SK-N-DZ (cell line): ENCODE measurements at places on chromosomes 7 and 10.

DNA sequence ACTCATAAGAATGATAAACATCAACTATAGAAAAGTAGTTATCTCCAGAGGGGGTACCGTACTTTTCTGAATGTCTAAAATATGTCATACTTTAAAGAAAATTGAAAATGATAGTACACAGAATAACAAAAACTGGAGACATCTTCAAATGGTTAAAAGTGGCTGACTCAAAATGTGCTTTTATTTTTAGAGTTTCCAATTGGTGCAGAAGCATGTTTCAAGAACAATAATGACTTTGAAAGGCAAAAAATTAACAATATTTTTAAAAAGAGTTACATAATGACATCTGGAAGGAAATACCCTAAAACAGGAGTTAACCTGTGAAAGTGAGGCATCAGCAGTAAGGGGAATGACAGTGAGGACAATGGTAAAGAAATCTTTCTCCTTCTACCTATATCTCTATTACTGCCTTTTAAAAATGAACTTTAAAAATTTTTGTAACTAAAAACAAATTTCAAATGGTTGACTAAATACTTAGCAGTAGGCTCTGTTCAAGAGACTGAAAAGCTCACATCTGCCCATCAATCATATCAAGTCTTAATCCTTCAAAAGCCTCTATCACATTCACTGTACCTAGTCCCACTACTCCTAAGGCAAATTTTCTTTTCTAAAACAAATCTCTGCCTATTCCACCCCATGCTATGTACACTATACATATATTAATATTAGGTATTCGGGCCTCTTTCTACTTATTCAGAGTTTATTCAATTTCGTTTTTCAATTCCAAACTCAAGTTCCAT lies 3.0 kb downstream of the ASZ1 start:
- DNase-seq, result no peak

DNA sequence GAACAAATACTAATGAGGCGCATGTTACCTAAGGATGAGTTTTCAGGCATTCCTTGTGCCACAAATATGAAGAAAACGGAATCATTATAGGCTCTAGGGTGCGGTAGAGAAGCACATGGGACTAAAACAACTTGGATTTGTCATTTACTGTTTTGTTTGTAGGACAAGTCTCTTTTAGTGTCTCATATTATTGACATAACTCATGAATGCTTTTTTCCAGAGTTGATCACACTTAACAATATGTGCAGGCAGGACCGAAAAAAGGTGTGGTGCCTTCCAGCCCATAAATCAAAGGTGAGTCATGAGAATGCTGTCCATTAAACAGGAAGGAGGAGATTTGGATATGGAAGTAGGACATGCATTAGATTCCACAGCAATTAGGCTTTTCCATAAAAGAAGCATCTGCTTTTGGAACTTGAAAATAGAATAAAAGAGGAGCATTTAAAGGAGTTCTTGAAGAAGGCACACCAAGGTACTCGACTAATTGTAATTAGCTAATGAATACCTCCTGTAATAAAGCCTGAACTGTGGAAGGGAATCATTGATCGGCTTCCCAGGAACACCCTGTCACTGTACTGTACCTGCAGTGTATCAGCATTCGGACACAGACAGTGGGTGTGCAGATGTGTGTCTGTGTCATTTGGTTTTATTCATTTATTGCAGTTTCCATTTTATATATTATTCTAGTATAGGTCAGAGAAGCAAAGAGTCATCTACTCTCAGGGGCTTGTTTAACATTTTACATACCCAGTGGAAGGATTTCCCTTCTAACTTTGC lies 119.7 kb upstream of the KLF14 start:
- DNase-seq, result no peak

DNA sequence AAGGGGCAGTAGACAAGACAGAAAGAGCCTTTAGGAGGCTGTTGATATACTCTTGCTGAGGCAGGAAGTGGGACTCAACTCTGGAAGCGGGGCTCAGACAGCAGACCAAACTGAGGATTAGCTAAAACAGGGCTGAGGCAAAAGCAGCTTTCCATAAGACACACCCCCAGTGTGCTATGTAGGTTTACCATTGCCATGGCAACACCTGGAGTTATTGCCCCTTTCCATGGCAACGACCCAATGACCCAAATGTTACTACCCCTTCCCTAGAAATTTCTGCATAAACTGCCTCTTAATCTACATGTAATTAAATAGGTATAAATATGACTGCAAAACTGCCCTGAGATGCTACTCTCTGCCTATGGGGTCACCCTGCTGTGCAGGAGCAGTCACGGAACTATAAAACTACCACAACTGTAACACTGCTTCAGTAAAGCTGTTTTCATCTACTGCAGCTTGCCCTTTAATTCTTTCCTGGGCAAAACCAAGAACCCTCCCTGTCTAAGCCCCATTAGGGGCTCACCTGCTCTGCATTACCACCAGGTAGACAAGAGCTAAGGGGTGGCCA lies 348.4 kb upstream of the PODXL start:
- DNase-seq, result no peak

- no peak for DNase-seq
These were observed 241.5 kb downstream of the PHTF2 start for GRCh38 chr7:78039790-78040776.

GRCh38 chr10:124604214-124605000 lies 139.8 kb downstream of the FAM53B start:
- DNase-seq, result peak; percentile 35

DNA sequence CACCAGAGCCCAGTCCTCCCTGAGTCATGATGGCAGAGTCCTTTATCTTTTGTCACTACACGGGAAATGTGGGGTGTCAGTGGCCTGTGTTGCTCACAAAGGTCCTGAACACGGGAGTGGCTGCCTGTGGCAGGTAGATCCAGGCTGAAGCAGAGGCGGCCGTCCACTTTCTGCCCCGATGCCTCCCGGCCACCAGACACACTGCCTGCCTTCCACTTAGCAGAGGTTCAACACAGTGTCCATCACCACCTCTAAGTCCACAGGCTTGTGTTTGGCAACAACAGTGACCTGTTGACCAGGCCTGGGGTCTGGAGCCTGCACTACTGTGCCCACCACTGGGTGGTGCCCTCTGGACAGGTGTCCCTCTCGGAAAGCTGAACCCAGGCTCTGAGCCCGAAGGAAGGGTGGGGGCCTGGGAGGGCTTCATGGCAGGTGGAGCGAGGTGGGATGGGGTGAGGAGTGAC lies 49.9 kb upstream of the CAMK2B start:
- DNase-seq, result no peak

DNA sequence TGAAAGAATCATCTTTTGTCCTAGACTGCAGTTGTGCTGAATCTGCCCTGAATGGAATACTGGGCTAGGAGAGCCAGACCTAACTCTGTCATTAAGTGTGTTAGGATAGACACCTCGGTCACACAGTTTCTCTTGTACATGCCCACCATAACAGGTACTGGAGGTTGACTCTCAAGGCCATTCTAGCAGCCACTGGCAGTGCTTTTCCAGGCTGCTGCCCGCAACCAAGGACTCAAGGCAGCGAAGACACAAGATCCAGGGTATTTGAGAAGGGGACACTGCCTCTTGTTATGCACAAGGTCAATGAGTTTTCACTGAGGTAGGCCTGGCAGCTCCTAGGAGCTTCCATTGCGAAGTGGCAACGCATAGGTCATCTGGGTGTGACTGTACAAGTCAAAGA lies 70.6 kb upstream of the ZNF746 start:
- no peak for DNase-seq
